ENCODE measurements at places on chromosomes 5 and 9.
A peak's percentile ranks its signal among the peaks of the same experiment; 100 is the strongest.

DNA sequence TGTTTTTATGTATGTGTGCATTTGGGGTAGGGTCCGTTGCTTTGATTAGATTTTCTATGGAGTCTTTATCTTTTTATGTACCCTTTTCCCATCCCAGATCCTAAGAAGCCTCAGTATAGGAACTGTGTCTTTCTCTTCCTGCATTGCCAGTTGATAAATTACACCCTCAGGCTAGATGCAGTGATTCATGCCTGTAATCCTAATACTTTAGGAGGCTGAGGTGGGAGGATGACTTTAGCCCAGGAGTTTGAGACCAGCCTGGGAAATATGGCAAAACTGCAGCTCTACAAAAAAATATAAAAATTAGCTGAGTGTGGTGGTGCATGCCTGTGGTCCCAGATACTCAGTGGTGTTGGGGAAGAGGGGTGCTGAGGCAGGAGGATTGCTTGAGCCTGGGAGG, 40.2 kb downstream of the NLN start:
- DNase-seq = no peak

- no peak for DNase-seq
These were observed 49.9 kb downstream of the USP20 start for GRCh38 chr9:129885018-129885669.

GRCh38 chr5:28714907-28715698, 1676.7 kb upstream of the CDH9 start:
- no peak for DNase-seq

- DNase-seq = no peak
These were observed 56.4 kb upstream of the RNF130 start for GRCh38 chr5:180127682-180128670.

GRCh38 chr5:148511810-148512347, 128.1 kb downstream of the FBXO38 start:
- DNase-seq = no peak

DNA sequence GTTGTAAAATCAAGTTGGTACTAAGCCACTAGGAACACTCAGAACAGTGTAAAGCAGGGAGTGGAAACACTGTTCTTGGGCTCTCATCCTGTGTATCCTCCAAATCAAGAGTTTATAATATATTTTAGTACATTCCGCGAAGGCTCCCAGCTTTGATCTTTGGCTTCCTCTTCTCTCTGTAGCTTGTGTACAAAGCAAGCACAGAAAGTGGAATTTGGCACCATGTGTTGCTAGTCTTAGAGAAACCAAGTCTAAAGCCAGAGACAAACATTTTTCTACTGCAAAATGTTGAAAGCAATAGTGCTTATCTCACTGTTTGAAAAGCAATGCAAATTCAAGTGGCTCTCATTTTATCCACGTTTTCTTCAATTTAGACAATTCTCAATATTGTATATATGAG, 1893.3 kb upstream of the WWC1 start:
- no peak for DNase-seq

DNA sequence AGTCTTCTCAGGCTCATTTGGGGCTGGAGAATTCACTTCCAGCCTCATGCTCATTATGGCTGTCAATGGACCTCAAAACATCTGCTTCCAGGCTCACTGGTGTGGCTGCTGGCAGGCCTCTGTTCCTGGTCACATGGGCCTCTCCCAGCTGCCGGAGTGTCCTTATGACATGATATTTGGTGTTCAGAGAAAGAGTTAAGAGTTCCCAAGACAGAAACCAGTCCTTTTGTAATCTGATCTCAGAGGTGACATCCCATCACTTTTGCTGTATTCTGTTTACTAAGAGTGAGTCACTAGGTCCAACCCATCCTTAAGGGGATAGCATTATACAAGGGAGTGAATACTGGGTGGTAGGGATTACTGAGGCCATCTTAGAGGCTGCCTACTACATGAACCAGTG, 104.6 kb downstream of the CACNA1B start:
- DNase-seq = no peak

DNA sequence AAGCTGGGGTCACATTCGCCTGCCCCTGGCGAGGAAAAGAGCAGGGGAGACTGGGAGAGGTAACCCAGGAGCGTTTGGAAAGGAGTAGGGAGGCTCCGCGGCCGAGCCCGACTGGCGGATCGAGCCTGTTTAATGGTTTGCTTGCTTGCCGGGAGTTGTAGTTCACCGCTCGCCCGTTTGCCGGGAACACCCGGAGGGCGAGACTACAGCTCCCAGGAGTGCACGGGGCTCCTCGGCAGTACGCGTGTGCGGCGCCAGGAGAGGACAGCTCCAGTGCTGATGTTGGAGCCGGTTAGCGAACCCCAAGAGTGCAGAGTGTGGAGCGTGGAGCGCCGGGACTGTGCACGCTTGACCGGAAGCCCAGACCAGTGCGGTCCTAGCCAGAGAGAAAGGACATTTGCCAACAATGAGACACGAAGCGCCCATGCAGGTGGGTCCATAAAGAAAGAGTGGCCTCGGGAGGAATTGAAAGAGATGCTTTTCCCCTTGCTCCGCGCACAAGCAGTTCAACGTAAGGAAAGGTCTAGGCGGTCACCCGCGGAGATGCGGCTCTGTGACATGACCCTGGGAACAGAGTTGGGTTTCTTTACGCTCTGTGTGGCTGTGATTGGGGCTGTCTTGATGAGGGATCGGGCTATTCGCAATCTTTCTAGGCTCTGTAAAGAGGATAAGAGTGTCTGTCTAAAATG, at the start of gene RAB3C:
TSS of gene RAB3C (plus strand) at position 273 of the 689 bp plus-strand sequence. CDS start at position 407, 134 bp downstream.
- no peak for DNase-seq

GRCh38 chr9:75051285-75051684, 23.2 kb upstream of the CARNMT1 start:
- DNase-seq = no peak

- DNase-seq = no peak
These were observed 35.3 kb upstream of the AIF1L start for GRCh38 chr9:131060900-131061630.

- DNase-seq = no peak
These were observed 2.8 kb upstream of the NFIB start for GRCh38 chr9:14316602-14317300.

DNA sequence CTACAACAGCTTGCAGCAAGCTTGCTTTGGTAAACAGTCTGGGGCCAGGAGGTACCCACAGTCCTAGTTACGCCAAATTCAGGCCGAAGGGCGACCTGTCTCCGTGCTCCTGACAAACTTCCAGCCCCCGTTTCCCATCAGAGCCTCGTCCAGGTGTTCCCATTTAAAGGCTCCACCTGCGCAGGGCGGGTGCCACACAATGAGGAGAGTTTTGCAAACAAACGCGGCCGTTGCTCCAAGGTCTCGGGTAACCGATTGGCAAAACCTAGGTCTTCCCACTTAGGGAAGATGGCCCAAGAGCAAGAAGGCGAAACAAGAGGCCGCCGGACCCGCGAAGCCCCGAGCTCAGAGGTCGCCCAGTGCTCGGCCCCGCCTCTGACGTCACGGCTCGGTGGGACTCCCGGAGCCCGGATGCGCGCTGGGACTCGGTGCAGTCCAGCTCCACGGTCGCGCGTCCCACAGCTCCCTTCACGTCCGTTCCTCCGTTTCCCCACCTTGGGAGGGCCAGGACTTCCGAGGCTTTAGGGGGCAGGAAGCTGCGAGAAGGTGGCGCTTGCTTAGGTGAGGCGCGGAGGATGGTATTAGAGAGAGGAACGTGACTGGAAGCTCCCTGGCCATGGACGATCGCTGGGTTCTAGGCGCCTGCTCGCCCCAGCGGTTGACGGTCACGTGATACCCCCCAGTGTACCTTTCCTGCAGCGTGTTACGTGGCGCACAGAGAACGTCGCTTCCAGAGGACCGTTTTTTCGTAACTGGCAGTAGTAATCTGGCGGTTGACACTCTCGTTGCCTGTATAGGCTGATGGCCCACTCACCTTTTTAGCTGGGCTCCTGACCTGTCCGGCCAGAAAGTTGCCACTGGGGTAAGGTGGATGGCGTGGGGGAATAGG, 41.8 kb upstream of the KDM4C start:
- DNase-seq = peak; percentile 54

DNA sequence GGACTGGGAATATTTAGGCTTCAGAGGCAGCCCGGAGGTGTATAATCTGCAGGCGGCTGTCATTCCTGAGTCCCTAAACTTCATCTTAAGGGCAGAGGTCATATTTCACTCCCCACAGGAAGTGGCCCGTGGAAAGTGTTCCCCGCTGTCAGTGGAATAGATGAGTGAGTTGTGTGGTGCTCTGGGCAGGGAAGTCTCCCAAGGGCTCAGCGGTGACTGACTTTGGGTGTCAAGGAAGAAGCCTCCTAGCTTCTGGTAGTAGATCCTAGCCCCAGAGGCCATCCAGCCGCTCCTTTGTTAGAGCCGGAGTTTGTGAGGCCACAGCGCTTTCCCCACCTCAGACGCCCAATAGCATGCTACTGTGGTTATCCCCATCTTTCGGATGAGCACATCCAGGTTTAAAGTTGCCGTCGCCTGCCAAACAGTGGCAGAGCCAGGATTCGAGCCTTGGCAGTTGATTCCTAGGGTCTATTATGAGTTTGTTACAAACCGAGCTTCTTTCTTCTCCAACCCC, 38.9 kb upstream of the TIFAB start:
- no peak for DNase-seq

DNA sequence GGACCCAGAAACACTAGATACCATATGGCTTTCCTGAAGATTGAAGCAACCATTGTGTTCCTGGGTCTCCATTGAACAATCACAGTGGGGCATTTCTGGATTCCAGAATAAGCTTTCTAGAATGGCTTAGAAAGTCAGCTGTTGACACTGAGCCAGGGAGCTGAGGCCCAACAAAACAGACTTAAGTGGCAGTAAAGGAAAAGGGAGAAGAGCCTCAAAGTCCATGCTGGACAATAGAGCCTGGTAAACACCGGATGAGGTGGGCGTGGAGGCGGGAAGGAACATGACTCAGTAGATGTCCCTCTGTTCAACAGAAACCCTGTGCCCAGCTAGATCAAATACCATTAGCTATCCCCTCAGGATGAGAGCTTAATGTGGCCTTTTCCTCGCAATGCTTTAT, 14.8 kb downstream of the SPARC start:
- no peak for DNase-seq

DNA sequence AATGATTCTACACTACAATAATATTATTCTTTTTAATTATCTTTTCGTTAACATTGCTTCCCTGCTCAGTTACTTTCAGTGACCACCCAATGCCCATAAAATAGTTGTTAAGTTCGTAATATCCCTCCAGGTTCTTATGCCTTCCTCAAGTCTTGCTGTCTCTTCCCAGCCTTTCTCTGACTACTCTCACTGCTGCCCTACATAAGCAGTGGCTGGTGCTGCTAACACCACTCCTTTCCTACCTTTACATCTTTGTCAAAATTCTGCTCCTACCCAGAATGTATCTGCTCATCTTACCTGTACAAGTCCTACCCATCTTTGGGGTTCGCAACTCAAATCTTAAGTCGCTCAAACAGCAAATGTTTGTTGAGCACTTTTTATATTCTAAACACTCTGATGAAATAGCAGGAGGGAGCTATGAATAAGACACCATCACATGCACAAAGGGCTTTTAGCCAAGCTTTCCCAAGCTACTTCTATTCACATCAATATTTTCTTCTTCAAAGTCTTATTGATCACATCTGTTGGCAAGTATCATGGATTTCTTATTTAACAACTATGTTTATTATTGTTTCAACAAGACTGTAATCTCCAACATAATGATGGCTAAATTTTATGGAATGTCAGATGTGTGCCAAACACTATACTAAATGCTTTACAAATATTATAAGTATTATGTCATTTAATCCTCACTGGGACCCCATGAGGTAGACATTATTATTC, 29.5 kb downstream of the SLC25A46 start:
- DNase-seq = no peak

- DNase-seq = no peak
These were observed 14.9 kb downstream of the BNIP1 start for GRCh38 chr5:173159256-173159655.

DNA sequence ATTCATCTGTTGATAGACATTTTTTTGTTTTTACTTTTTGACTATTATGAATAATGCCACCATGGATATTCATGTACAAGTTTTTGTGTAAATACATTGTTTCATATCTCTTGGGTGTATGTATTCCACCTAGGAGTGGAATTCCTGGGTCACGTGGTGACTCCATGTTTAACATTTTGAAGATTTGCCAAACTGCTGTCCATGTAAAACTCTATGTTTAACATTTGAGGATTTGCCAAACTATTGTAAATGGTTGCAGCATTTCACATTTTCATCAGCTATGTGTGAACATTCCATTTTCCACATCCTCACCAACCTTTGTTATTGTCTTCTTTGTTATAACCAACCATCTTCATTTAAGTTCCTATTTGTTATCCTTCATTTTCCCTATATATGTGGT, 12.2 kb downstream of the TMEFF1 start:
- no peak for DNase-seq

DNA sequence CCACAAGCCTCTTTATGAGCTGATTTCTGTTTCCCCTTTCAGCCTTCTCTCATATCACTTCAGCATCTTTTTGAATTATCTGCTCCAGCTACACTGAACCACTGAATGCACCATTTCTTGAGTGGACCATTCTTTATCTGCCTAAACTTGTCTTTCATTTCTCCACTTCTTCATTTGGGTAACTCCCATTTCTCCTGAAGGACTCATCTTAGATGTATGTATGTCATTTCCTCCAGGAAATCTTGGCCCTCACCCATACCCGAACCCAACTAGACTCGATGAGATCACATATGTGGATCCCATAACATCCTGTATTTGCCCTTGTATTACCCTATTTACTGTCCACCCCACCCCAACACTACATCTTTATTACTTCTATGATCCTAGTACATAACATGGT, 249.8 kb downstream of the KIF4B start:
- DNase-seq = no peak

- no peak for DNase-seq
These were observed 72.5 kb downstream of the AUH start for GRCh38 chr9:91289244-91289643.

DNA sequence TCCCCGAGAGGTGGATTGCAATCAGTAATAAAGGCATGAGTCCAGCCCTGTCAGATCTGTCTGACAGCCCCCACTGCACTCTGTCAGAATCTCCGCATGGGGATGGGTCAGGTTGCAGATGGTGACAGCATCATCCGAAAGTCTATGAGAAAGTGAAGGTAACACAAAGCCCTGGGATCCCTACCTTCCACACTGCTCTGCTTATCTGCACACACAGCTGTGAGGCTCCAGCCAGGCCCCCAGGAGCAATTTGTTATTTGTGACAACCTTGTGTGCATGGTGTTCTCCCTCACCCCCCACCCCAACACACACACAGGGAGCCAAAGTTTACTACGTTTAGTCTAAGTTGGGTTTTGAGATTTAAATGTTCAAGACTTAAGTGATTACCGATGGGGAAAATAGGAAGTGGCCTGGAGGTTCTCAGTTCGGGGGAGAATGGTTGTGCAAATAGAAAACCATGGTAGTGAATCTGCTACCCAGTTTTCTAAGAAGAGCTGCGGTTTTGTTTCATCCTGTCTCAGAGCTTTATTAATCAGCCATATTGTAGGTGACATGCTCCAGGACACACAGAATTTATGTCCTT, 92.7 kb downstream of the SV2C start:
- no peak for DNase-seq
